Natural killer cell (primary cell): ENCODE measurements at places on chromosomes 6 and 20. TPM values are rescaled to one million over a fixed set of nuclear protein-coding genes. Genes with fewer than 3 reads are reported as not detected.

DNA sequence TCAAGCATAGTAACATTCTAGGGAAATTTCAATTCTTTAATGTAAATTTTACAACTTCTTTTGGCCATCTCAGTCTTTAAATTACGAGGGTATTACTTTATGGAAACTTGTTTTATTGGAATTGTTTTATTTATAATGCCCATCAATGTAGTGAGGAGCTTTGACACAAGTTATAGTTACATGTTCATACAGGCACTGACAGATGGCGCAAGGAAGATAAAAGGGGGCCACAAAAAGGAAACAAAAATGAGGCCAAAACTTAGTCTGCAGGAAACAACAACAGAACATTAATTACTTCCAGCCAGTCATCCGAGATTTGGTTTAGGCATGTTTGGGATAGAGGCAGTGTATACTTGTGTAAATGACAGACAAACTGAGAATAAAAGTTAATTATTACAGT is 18.3 kb downstream of the SESN1 start:
- no peak for DNase-seq

COL19A1 gene
- total RNA-seq = 0.07 TPM

DNA sequence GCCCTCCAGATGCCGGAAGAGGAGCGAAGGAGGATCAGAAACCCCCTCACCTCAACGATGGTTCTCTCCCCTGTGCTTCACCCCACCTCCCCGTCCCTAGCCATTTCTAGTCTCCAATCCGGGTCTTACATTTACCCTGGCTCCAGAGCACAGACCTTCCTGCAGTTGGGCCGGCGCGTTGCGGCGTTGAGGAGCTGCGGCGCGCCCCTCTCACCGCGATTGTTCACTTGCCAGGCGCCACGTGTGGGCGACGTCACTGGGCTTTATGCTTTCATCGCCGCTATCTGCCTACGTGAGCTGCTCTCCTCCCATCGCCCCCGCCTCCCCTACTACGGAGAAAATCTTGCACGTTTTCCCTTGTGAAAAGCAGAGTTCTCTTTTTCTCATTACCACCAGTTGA is at the start of gene CRISP2:
CRISP2 (minus strand) TSS at position 198 of the 400 bp plus-strand sequence. CDS start 4,347 bp downstream, outside the sequence.
- DNase-seq = no peak

IMPG1 gene
- not detected for total RNA-seq

DNA sequence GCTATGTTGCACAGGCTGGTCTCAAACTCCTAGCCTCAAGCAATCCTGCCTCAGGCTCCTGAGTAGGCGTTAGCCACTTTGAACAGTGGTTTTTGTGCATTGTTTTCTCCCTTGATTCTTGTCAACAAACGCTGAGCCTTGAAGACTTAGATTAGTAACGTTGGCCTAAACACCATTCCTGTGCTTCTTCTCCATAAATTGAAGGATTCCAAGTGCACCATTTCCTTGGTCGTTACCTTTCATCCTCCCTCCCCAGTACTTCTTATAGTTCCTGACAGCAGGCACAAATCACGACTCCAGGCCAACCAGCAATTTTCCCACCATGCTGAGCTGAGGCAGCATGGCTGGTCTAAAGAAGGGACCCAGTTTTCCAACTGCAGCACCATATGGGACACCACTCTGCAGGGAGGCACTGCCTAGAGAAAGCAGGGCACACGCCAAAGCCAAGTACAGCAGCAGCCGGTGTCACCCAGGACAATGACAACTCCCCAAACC is 8.9 kb downstream of the RPS10 start:
- DNase-seq = no peak

DNA sequence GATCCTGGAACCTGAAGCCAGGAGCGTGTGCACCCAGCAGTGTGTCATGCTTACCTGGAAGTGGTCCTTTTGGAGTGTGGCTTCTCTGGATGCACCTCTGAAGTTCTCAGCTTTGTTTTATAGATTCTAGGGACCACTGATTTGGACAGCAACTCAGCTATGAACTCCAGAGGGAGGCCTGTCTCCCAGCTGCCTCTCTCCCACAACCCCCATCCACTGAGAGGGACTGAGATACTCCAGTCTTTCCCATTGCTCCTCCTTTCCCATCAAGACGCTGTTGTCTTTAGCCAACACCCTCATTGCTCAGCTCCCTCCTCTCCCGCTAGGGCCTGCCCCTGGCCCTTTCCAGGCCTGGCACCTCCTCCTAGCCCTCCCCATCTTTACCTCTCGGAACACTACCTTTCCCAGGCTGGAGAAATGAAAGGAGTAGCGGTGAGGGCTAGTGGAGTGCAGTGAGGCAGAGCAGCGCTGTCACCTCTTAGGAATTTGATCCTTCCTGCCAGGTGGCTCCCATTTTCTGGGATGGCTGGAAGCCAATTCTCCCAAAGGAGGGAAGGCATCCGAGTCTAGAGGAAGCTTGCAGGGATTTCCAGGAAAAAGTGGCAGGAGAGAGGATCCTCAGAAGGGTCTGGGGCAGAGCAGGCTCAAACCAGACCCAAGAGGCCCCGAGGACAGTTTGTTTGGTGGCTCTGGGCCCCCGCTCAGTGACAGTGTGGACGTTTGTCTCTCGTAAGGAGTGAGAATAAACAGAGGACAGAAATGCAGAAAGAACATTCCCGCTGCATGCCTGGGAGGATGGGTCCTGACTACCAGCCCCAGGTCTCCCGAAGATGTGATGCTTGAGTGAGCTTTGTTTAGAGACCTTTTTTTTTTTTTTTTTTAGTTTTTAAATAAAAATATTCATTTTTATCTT is at the start of gene LRRN4:
LRRN4 (minus strand) TSS at position 285 of the 913 bp plus-strand sequence. CDS start 1,261 bp downstream, outside the sequence.
- no peak for DNase-seq

- no peak for DNase-seq
Observed at GRCh38 chr6:126033696-126034095, 47.4 kb downstream of the TRMT11 start.

DNA sequence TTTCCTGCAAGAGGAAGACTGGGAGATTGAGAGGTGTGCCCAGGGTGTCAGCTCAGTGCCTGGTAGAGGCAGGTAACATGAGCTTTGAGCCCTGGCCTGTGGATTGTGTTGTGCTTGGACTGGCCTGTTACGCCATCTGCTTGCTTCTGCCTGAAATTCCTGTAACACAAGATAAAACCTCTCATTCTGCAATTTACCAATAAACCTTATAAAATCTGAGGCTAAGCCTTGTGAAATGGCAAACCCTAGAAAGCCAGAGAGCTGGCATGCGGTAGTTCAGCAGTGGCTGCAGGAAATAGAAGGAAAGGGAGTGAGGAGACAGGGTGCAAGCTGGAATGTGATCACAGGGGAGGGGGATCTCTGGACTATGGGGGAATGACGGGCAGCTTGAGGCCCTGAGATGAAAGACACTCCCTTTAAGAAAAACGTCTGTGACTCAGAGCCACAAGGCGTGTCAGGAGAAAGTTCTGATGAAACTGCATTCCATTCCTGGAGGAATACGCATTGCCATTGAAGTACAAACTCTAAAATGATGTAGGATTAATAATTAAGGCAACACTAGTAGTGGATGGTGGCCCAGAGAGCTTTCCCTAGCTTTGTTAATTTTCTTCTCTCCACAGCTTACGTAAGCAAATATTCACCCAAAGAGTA is 26.3 kb upstream of the TFAP2A start:
- DNase-seq = no peak

GRCh38 chr6:136189104-136189503 is 61.0 kb downstream of the MTFR2 start:
- no peak for DNase-seq

GRCh38 chr20:44856856-44857448 is 28.6 kb upstream of the YWHAB start:
- no peak for DNase-seq

- DNase-seq = no peak
Observed at GRCh38 chr6:19024737-19025136, 637.6 kb downstream of the RNF144B start.

GRCh38 chr6:54427396-54427937 is 119.2 kb downstream of the TINAG start:
- DNase-seq = no peak

DNA sequence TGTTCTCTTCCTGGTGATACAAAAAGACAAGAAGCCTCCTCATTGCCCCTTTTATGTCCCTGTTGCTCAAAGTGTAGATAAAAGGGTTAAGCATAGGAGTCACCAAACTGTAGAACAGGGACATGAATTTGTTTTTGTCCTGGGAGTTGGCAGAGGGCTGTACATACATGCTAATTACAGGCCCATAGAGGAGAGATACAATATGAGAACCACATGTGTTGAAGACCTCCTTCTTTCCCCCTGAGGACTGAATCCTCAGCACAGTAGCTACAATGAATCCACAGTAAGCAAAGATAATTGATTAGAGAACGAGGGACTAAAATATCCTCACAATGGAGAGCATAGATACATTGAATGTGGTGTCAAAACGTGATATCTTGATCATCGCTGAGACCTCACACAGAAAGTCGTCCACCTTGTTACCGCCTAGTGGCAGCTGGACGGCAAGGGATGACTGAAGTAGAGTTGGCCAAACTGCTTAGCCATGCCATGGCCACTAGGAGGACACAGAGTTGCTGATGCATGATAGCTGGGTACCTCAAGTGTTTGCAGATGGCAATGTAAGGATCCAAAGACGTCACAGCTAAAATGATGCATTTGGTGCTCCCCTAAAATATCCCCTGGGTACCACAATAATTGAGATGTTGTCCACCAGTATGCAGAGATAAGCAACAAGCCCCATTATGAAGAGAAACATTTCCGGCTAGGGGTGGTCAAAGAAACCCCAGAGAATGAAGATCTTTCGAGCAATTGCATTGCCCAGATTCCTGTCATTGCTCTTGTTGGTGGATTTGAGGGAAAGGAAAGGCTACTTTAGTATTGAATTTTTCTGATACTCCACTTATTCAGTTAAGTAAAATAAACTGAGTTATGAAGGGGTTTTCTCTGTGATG is 15.0 kb downstream of the OR2B3 start:
- DNase-seq = no peak

DNA sequence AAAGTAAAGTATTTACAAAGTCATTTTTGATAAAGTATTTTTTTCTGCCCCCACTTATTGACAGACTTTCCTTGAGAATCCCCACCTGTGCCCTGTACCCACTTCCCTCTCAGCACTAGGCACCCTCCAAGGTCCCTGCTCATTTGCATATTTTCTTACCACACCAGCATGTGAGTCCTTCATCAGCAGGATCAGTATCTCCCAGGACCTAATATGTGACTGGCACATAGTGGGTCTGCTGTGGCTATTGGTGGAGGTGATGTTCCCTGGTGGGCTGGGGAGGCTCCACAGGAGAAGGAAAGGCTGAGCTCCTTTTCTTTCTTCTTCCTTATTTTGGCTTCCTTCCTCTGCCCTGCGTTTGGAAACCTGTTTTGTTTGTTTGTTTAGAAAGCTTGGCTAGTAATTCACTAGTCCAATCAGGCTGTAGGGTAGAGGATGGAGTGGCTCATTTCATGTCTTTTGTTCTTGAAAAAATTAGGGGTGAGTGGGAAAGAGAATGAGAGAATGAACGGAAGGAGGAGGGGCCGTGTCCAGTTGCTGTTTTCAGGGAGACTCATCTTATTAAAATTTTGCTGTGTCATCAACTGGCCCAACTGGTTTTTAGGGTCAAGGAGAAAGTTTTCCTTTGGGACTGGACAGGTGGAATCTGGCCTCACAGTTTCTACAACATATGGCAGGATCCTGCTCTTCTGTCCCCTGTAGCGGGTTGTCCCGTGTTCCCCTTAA is 2.8 kb upstream of the RNF24 start:
- DNase-seq = no peak

GRCh38 chr20:32522526-32522775 is 62.7 kb downstream of the NOL4L start:
- no peak for DNase-seq

DNA sequence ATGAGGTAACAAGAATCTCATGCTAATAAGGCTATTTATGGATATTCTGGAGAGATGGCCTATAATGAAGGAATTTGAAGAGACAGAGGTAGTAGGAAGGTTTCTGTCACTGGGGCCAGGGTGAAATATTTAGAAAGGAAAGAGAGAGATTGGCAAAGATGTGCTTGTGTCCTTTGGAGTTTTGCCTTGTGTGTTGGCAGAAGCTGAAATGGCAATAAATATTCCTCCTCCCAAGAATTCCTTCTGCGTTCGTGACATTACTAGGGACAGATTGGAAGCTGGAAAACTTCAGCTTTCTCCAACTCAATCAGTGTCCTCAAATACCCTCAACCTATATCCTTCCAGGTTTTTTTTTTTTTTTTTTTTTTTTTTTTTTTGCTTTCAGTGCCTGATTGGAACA is 6.3 kb downstream of the SAMD5 start:
- DNase-seq = no peak

- no peak for DNase-seq
Observed at GRCh38 chr6:165325609-165326008, 16.2 kb upstream of the C6orf118 start.

- no peak for DNase-seq
Observed at GRCh38 chr20:63473555-63474449, 1.3 kb upstream of the KCNQ2 start.

OXT gene
- total RNA-seq = not detected

DNA sequence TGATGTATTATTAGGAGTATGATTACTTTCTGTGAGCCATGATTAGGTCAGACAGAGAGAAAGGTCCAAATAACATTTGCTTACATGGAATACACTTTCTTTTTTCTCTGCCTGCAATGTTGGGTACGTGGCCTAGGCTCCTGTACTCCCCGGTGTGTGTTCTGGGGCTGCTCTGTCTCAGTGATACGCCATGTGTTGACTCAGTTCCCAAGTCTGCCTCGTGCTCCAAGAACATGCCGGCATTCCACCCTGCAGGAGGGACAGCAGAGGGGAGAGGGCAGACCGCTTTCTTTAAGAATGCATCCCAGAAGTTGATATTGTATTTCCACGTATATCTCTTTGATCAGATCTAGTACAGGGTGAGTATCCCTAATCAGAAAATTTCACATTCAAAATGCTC is 33.3 kb upstream of the THBS2 start:
- no peak for DNase-seq

GRCh38 chr6:15616261-15616660 is 46.6 kb downstream of the DTNBP1 start:
- DNase-seq = no peak

DNA sequence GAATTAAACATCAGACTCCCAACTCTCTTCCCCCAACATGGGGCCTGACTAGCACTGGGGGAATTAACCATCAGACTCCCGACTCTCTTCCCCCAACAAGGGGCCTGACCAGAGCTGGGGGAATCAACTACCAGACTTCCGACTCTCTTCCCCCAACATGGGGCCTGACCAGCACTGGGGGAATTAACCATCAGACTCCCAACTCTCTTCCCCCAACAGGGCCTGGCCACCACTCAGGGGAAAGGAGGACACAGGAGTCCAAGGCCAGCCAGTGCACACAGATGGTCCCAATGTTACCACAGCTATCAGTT is 13.1 kb downstream of the CST7 start:
- no peak for DNase-seq

DNA sequence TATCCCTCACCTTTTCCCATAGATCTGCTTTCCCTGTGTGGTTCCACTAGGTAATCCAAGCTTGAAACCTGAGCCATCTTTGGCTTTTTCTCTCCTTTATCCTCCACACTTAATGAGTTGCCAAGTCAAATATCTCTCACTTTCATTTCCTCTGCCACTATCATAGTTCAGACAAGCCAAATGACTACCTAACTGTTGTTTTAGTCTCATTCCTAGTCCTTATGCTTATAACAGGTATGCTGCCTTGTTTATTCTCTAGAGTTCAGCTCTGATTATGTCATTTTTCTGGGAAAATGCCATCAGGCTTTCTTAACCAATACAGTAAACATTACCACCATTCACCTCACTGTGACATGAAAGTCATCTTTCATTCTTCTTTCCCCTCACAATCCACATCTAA is 6.5 kb downstream of the EFHC1 start:
- DNase-seq = no peak
